ENCODE measurements at places on chromosomes 13 and 19. TPM values are rescaled to one million over a fixed set of nuclear protein-coding genes. Genes with fewer than 3 reads are reported as not detected.

NLRP4 gene
- total RNA-seq = not detected

UGGT2 gene
- 8.6 TPM for total RNA-seq

INTS6 gene
- 28.3 TPM for total RNA-seq

- DNase-seq = peak; percentile 56
Observed at GRCh38 chr19:710767-711166, 2.0 kb downstream of the PALM start.

DNA sequence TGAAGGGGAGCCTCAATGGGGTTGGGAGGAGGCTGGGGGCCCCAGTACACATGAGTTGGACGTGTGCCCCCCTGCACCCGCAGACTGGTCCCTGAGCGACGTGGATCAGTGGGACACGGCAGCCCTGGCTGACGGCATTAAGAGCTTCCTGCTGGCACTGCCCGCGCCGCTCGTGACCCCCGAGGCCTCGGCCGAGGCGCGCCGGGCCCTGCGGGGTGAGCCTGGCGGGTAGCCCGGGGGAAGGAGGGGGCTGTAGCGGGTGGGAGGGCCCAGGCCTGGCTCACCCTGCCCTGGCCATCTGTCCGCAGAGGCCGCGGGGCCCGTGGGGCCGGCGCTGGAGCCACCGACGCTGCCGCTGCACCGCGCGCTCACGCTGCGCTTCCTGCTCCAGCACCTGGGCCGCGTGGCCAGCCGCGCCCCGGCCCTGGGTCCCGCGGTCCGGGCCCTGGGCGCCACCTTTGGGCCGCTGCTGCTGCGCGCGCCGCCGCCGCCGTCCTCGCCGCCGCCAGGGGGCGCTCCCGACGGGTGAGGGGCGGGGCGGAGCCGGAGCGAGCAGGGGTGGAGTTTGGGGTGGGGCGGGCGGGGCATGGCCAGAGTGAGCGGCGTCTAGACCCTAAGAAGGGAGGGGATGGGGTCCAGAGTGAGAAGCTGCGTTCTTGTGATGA is 8.1 kb downstream of the PIK3R2 start:
- peak; percentile 87 for DNase-seq

ZNF85 gene
- 2.2 TPM for total RNA-seq

ZNF256 gene
- 9.1 TPM for total RNA-seq

RFPL4AL1 gene
- total RNA-seq = not detected

DNA sequence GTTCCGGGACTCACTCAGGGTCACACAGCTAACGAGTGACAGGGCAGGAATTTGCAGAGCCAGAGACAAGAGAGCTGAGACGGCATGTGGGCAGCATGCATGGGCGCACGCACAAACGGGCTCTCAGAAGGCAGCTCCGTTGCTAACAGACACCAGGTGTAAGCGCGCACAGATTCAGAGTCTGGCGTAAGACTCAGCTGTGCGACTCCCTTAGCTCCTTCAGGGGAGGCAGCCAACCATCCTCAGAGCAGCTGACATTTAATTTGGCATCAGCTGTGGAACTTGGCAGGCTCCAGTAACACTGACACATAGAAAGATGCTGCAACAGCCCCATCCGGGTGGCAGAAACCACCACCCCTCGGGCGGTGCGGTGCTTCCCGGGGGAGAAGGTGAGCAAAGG is 7.5 kb upstream of the TM6SF2 start:
- no peak for DNase-seq

ERICH4 gene
- not detected for total RNA-seq

- peak; percentile 79 for DNase-seq
Observed at GRCh38 chr19:11530432-11530831, 1.5 kb upstream of the ECSIT start.

ZNF223 gene
- 2.3 TPM for total RNA-seq

GRCh38 chr13:81207636-81208035 is 866.7 kb upstream of the SPRY2 start:
- no peak for DNase-seq

ERICH6B gene
- not detected for total RNA-seq

DNA sequence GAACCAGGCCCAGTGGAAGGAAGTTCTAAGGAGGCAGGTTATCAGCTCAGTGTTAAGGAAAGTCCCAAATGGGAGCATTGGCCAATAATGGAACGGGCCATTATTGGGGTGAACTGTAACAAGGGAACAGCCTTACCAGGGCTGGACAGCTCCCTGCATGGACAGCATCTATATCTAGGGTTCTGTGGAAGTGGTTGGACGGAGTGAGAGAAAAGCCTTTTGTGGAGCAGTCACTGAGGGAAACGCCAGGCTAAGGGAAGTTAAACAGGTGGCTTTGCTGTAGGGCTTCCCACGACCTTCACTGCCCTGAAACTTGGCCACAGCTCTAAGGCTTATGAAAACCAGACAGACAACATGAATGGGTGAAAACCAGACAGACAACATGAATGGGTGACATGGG is 17.0 kb downstream of the POU2F2 start:
- no peak for DNase-seq

DNA sequence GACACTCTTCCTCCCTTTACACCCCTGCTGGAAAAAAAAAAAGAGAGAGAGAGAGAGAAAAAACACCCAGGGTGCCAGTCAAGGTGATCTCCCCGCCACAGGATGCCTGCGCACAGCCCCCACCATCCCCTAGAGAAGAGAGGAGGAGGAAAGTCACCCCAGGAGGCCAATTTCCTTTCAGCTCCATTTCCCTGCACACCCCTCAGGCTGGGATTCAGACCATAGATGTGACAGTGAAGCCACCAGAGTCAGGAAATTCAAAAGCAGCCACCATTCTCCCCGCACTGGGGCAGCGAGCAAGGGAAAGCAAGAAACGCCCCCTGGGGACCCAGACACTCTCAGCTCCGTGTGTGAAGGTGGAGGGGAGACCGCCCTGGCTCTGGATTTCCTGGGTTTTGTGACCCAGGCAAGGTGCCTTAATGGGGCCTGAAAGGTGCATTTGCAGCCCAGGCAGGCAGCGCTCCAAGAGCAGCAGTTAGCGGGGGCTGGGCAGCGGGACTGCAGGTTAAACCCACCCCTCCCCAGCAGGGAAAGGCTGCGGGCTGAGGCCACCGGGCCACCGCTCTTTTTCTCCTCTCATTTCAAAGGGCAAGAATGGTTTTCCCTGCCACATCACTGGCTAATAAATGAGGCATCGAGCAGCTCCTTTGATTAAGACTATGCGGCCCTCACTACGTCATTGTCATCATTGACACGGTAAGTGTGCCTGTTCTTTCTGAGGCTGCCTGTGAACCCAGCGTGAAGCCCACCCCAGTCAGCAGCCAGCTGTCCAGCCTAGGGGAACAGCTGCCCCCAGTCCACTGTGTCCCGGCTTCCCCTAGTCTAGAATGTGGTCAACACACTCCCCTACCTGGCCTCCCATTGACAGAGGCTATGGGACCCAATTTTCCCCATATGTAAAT is 83.8 kb upstream of the TM9SF2 start:
- DNase-seq = no peak
